Colonic mucosa (tissue), 4 donors: ENCODE measurements at places on chromosomes 16 and 17. TPM values are rescaled to one million over a fixed set of nuclear protein-coding genes. Genes with fewer than 3 reads are reported as not detected.

Gene C17orf107
- 1.8 TPM for total RNA-seq

Gene ALOX15
- total RNA-seq = not detected

- H3K4me1 ChIP-seq = no peaks in the 10 kb centered on the region
- H3K4me3 ChIP-seq = no peak overlapping the region
- no peak overlapping the region for H3K27ac ChIP-seq
- DNase-seq = no peak
- no peaks in the 10 kb centered on the region for H3K36me3 ChIP-seq
Measured at GRCh38 chr17:51722994-51723393, 435.5 kb downstream of the CA10 start.

- no peaks in the 10 kb centered on the region for H3K4me1 ChIP-seq
- H3K4me3 ChIP-seq = peak overlapping the region; percentile 65
- DNase-seq = peak; percentile 53
- no peaks in the 10 kb centered on the region for H3K36me3 ChIP-seq
- H3K27ac ChIP-seq = no peak overlapping the region
Measured at GRCh38 chr16:85687651-85688471, 893 bp downstream of the GINS2 start.

DNA sequence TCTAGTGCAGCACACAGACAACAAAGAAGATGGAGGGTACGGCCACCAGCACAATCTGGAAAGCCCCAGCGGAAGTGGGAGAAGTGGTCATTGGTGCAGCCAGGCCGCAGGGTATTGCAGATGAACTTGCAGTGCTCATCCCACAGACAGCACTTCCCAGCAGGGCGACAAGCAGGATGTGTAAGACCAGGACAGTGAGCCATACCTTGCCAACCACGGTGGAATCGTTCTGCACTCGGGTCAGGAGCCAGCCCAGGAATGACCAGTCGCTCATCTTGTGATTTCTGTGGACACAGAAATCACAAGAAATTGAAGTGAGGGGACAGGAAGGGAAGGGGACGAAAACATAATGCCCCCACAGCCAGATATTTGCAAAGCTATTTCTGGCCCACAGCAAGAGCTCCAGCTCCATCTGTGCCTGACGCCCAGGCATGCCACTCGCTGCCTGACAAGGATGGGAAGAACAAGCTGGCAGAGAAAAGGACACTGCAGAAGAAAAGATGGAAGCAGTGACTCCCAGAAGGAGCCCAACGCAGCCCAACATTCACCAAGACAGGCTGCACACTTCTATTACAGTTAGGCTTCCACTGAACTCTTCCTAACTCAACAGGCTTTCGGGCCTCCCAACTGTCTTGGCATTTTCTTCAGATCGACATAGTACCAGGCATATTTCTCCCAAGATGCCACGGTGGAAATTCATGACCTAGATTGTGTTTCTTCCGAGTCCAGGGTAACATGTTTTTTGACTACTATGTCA is 17.5 kb upstream of the MYO18A start:
- no peak overlapping the region for H3K27ac ChIP-seq
- H3K4me1 ChIP-seq = no peaks in the 10 kb centered on the region
- no peak overlapping the region for H3K4me3 ChIP-seq

Gene SP6
- 8.8 TPM for total RNA-seq

DNA sequence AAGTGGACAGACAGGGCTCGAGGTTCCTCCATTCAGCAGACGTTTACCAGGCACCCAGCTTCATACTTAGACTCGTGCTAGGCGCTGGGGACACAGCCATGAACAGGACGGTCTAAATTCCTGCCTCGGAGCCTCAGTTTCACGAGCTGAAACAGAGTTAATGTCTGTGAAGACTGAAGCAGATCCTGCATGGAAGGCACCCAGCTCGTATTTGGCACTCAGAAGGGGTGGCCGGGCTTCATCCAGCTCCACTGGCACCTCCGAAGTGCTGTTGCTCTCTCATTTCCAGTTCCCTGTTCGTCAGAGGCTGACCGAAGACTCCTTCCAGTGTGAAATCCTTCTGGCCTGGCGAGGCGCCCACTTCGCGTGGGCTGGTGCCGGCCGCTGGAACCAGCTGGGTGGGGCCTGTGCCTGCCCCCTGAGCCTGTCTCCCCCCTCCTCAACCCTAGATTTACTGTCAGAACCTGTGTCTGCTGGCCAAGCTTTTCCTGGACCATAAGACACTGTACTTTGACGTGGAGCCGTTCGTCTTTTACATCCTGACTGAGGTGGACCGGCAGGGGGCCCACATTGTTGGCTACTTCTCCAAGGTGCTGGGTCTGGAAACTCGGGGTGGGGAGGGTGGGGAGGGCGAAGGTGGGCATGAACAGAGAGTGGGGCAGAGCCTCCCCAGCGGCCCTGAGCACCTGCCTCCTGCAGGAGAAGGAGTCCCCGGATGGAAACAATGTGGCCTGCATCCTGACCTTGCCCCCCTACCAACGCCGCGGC is 5.8 kb downstream of the PRSS8 start:
- peak overlapping the region; percentile 98 for H3K27ac ChIP-seq
- H3K4me3 ChIP-seq = no peak overlapping the region
- H3K36me3 ChIP-seq = no peaks in the 10 kb centered on the region
- H3K27me3 ChIP-seq = no peaks in the 10 kb centered on the region

Gene GNGT2
- total RNA-seq = 0.94 TPM

DNA sequence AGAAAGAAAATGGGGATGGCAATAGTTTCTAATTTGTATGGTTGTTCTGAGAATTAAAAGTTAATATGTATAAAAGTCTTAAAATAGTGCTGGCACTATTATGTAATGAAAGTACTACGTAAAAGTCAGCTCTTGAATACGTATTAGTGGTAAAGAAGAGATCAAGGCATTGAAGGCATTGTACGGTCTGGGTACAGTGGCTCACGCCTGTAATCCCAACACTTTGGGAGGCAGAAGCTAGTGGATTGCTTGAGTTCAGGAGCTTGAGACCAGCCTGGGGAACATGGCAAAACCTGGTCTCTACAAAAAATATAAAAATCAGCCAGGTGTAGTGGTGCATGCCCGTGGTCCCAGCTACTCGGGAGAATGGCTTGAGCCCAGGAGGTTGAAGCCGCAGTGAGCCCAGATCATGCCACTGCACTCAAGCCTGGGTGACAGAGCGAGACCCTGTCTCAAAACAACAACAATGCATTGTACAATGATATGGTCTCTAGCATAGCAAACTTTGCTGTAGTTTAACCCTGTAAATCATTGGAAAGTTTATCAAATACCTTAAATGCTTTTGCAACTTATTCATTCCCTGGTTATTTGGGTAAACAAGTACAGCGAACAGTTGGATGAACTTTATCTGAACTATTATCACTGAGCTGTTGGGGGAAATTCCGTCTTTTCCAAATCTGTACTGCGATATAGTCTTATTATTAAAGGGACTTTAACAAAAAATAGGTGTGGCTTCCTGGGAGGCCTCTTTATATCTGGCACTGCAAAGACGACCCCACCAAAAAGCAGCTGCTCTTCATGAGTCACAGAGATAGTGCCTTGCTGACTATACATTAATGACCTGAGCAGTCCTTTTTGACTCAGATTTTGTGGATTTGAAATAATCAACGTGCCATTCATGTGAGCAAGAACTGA is 73.6 kb downstream of the GPRC5B start:
- no peak overlapping the region for H3K4me3 ChIP-seq
- no peaks in the 10 kb centered on the region for H3K36me3 ChIP-seq
- DNase-seq = no peak
- H3K4me1 ChIP-seq = no peaks in the 10 kb centered on the region
- no peaks in the 10 kb centered on the region for H3K27me3 ChIP-seq
- no peak overlapping the region for H3K27ac ChIP-seq

Gene TNFSF13
- total RNA-seq = 67.5 TPM

GRCh38 chr17:40024901-40025300 is 9.7 kb downstream of the CSF3 start:
- no peaks in the 10 kb centered on the region for H3K27me3 ChIP-seq
- peak overlapping the region; percentile 66 for H3K27ac ChIP-seq
- H3K36me3 ChIP-seq = peaks cover 5% of the 10 kb centered on the region

Gene CDH13
- 6.3 TPM for total RNA-seq

- H3K27ac ChIP-seq = no peak overlapping the region
- no peaks in the 10 kb centered on the region for H3K4me1 ChIP-seq
- H3K36me3 ChIP-seq = no peaks in the 10 kb centered on the region
- no peak overlapping the region for H3K4me3 ChIP-seq
- no peak for DNase-seq
Measured at GRCh38 chr17:42591411-42591810, 13.9 kb upstream of the PSMC3IP start.

Gene KREMEN2
- total RNA-seq = 1.4 TPM

- no peaks in the 10 kb centered on the region for H3K36me3 ChIP-seq
- peak overlapping the region; percentile 99 for H3K27ac ChIP-seq
- DNase-seq = peak; percentile 49
- H3K27me3 ChIP-seq = no peaks in the 10 kb centered on the region
- peaks cover 3% of the 10 kb centered on the region for H3K4me1 ChIP-seq
Measured at GRCh38 chr17:75181608-75182318, 996 bp downstream of the SUMO2 start.

GRCh38 chr17:57447990-57448758 is 191.9 kb downstream of the MSI2 start:
- no peaks in the 10 kb centered on the region for H3K36me3 ChIP-seq
- H3K4me1 ChIP-seq = no peaks in the 10 kb centered on the region
- no peak for DNase-seq
- no peak overlapping the region for H3K27ac ChIP-seq
- H3K27me3 ChIP-seq = no peaks in the 10 kb centered on the region

- DNase-seq = no peak
- no peaks in the 10 kb centered on the region for H3K27me3 ChIP-seq
- no peak overlapping the region for H3K4me3 ChIP-seq
- no peaks in the 10 kb centered on the region for H3K36me3 ChIP-seq
Measured at GRCh38 chr16:57409065-57409464, 4.5 kb downstream of the CCL17 start.

DNA sequence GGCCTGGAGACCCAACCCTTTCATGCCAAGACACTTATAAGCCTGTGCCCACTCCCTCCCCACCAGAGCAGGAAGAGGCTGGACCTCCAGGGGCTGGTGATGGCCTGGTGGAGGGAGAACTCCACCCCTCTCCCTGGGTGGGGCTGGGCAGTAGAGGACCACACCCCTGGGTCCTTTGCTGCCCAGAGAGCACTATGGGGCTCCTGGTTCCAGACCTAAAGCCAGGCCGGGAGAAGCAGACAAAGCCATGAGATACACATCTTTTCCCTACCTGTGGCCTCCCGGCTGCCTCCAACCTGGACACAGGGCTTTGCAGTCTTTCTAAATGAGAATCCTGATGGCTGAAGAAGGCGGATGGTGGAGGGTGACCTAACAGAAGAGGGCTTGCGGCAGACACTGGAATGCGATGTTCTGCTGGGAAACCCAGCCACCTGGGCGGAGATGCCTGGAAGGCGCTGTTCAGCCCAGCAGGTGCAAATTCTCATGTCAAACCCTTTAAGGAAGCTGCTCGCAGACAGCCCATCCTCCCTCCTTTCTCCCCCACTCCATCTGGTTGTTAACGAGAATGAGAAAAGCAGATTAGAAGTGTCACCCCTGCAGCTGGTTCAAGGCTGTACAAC is 43.9 kb upstream of the KIFC3 start:
- no peak overlapping the region for H3K27ac ChIP-seq
- H3K4me1 ChIP-seq = no peaks in the 10 kb centered on the region
- H3K27me3 ChIP-seq = no peaks in the 10 kb centered on the region

Gene KRT33B
- not detected for total RNA-seq

Gene HBZ
- not detected for total RNA-seq

Gene KRTAP2-3
- total RNA-seq = not detected

- H3K27ac ChIP-seq = no peak overlapping the region
- H3K4me1 ChIP-seq = no peaks in the 10 kb centered on the region
- H3K4me3 ChIP-seq = no peak overlapping the region
- no peaks in the 10 kb centered on the region for H3K27me3 ChIP-seq
Measured at GRCh38 chr16:86120201-86121192, 221.5 kb downstream of the IRF8 start.

GRCh38 chr17:69326377-69327059 is 415 bp downstream of the ABCA5 start:
- peak overlapping the region; percentile 62 for H3K4me3 ChIP-seq
- DNase-seq = no peak
- H3K27ac ChIP-seq = peak overlapping the region; percentile 86

Gene IL21R
- total RNA-seq = 0.91 TPM

GRCh38 chr16:1325261-1325660 is 8.2 kb upstream of the BAIAP3 start:
- H3K4me3 ChIP-seq = no peak overlapping the region
- peaks cover 13% of the 10 kb centered on the region for H3K36me3 ChIP-seq
- H3K27ac ChIP-seq = no peak overlapping the region

Gene C16orf96
- 0.08 TPM for total RNA-seq

- DNase-seq = no peak
- no peak overlapping the region for H3K27ac ChIP-seq
- H3K27me3 ChIP-seq = no peaks in the 10 kb centered on the region
- H3K36me3 ChIP-seq = no peaks in the 10 kb centered on the region
- H3K4me3 ChIP-seq = no peak overlapping the region
Measured at GRCh38 chr17:50620237-50620636, 14.4 kb upstream of the ABCC3 start.

- no peak overlapping the region for H3K4me3 ChIP-seq
- DNase-seq = no peak
- H3K27me3 ChIP-seq = no peaks in the 10 kb centered on the region
- no peaks in the 10 kb centered on the region for H3K36me3 ChIP-seq
- no peak overlapping the region for H3K27ac ChIP-seq
Measured at GRCh38 chr17:42174126-42174783, 6.7 kb downstream of the KCNH4 start.

DNA sequence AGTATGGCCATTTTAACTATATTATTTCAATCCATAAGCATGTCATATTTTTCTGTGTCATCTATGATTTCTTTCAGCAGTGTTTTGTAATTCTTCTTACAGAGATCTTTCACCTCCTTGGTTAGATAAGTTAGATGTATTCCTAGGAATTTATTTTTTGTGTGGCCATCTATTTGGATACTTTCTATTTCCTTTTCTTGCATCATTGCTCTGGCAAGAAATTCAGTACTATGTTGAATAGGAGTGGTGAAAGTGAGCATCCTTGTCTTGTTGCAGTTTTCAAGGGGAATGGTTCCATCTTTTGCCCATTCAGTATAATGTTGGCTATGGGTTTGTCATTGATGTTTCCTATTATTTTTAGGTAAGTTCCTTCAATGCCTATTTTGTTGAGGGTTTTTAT is 15.1 kb upstream of the ABCA9 start:
- H3K4me1 ChIP-seq = no peaks in the 10 kb centered on the region
- no peaks in the 10 kb centered on the region for H3K36me3 ChIP-seq
- no peak overlapping the region for H3K27ac ChIP-seq
- H3K27me3 ChIP-seq = no peaks in the 10 kb centered on the region

DNA sequence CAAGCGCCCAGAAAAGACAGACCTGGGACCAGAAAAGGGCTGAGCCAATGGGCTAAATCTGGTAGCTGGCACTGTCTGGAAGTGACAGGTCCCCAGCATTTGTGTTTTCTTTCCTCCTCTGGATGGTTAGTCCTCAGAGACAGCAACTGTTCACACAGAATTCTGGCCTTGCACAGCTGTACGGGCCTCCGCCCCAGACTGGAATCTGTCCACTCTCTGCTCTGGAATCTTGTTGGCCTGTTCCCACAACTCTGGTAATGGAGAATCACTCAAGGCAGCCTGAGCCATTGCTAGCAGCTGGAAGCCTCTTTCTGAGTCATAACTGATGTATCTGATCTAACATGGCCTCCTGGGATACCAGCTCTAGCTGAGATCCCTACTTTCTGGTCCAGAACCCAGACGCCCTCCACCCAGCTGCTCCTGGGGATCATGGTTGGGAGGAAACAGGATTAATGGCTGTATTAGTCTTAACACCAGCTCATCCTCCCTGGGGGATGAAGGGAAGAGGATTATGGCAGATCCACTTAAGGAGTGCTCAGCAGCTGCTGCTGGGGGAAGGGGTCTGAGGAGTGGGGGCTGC is 9.1 kb downstream of the ZNF668 start:
- no peak for DNase-seq
- H3K4me1 ChIP-seq = no peaks in the 10 kb centered on the region

Gene SNN
- 5.6 TPM for total RNA-seq
